ENCODE measurements at places on chromosomes 2 and 18.

GRCh38 chr2:191199929-191200512 is 45.2 kb upstream of the MYO1B start:
- no peak for DNase-seq

DNA sequence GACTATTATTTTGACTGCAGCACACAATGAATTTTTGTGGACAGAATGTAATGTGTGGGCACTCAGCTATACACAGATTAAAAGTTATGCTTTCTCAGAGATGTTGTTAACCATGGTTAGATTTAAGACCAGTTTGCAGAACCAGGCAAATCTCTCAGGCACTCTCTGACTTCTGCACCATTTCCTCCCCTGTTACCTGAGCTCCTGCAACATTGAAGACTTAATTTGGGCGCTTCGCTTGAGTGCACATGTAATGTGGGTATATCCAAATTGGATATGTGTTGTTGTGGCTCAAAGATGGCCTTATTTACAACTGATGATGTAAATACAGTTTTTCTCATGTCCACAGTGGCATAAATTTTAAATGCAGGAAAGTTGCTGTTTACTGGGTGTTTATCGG is 469.4 kb downstream of the PTPRM start:
- DNase-seq, result no peak

DNA sequence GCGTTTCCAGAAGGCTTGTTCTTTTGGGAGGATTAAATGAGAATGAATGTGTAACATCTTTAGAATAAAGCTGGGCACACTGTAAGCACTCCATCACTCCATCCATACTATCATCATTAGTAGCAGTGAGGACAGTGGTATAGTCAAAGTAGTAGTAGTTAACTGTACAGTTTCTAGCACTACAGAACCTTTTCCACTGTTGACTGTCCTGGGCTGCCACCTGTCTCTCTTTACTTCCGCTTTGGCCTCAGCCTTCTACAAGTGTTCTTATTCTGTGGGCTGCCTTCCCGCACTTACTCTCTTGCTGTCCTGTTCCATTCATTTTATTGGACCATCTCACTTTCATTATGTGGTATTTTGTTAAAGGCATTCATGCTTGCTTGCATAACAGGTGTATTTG is 3.3 kb downstream of the SLC9A2 start:
- DNase-seq, result no peak

- no peak for DNase-seq
Measured at GRCh38 chr18:12520442-12520992, 112.8 kb downstream of the PRELID3A start.

DNA sequence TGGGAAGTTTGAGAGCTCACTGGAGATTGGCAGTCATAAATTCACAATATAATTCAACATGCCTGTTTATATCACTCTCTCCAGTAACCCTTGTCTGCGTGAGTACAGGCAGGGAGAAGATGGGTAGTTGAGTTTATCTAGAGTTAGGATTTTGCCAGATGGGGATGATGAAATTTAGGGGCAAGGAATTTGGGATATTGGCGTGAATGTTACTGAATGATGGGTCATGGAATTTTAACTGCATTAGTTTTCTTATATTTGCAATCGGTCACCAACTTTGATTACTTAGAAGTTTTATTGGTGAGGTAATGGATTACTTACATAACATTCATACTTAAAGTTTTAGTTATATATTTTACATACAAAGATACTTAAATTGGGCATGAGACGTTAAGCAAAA is 35.1 kb downstream of the SANBR start:
- DNase-seq, result no peak

DNA sequence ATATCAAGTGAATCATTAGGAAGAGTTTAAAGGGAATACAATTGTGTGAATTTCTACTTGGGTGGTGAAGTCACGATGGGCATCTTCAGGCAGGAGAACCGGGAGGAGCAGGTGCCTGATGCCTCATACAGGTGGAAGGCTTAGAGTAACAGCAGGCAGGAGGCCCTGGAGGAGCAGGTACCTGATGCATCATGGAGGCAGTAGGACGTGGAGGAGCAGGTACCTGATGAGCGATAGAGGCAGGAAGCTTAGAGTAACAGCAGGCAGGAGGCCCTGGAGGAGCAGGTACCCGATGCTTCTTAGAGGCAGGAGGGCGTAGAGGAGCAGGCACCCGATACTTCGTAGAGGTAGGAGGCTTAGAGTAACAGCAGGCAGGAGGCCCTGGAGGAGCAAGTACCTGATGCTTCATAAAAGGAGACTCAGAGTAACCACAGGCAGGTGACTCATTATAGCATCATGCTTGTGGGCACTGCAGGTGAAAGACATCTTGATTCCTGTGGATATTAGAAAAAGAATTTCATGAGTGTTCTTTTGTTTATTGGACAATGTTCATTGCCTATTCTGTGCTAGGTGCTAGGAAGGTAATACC is 133.9 kb downstream of the ATP9B start:
- DNase-seq, result no peak

DNA sequence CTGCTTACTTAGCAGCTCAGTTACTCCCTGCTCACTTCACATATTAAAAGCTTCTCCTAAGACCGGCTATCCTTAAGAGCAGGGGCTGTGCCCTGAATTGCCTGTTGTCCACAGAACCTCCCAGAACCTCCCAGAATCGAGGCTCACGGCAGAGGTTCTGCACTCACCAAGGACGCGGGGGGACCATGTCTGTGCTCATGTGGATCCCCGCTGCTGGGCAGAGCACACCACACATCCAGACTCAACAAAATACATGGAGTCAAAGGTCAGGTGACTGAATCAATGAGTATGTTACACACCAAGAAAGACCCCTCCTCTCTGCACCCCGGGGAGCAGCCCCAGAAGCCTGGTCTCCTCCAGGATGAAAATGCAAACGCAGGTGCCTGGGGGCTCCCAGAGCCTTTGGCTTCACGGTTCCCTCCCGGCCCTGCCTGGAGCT is 149.0 kb downstream of the MBP start:
- no peak for DNase-seq

DNA sequence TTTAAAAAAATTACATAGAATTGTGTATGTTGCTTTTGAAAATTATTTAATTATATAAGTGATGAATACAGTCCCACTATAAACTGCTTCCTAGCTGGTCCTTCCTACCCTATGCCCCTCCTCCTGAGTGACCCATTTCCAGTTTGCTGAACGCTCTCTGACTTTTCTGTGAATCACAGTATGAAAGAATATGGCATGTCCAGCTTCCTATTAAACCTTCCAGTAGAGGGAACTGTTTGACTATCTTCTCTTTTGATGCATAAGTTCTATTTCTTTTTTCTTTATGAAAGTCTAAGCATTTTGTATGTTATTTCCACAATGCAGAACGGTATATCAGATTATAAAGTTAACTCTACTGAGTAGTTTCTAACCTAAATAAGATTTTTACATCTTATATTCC is 41.3 kb downstream of the PSMG2 start:
- no peak for DNase-seq

DNA sequence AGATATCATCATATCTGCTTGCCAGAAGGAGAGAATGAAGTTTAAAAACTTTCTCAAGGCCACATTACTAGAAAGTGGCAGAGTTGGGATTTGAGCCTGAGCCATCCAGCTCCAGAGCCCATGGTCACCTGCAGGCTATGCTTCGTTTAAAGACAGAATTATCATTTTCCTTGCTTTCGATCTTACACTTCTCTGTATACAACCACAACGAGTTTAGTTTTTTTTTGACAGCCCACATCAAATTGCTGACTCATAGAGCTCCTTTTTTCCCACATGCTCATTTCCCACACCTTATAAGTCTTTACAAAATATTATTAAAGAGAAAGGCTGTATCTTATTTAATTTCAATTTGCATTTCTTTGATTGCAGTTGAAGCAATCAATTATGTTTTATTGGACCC is 6.5 kb downstream of the PLEK start:
- no peak for DNase-seq

GRCh38 chr2:238875101-238875470 is 27.2 kb downstream of the TWIST2 start:
- no peak for DNase-seq

- DNase-seq, result no peak
Measured at GRCh38 chr2:161969159-161969558, 104.9 kb downstream of the DPP4 start.

- no peak for DNase-seq
Measured at GRCh38 chr2:134865067-134865787, 26.8 kb downstream of the ACMSD start.

- DNase-seq, result no peak
Measured at GRCh38 chr2:63878486-63878885, 36.8 kb downstream of the UGP2 start.

DNA sequence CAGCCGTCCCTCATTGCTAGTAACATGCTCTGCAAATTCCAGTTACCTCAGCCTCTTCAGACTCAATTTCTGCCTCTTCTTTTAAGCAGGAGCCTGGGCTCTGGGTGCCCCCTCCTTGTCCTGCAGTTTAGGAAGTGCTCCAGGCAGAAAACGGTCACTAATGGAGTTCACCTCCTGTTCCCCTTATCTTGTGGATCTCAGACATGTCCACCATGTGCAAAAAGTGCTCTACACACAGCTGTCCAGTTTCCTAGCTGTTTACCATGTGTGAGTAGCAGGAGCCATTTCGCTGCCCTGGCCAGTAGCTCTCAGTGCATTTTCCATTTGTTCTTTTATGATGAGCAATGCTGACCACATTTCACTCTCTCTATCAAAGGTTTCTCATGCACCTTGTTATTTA is 4.9 kb downstream of the SH3YL1 start:
- no peak for DNase-seq

DNA sequence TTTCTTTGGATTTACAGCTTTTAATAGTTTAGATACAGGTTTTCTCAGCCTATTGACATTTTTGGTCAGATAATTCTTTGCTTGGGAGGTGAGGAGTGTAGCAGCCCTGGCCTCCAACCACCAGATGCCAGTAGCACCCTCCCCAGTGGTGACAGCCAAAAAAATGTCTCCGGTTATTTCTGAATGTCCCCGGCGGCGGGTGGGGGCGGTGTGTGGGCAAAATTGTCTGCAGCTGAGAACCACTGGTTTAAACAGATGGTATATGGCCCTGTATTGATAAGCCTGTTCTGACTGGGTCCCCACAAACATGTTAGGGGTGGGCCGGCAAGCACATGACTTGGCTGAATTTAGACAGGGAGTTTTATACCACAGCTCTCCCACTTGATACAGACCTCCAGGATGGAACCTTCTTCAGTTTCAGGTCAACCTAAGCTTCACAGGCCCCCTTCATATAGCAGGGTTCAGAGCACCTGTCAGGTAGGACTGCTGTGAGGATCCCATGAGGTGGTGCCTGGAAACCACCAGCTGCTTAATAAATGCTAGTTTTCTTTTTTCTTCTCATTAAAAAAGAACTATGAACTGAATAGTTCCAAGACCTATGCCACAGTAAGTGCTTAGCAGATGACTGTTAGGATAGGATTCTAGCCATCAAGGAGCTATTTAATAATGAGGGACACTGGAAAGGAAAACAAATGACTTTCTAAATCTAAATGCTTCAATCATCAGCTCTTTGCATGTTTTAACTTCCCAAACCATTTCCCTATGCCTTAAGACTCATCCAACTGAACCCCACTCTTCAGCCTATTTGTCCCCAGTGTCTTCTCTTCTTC is 18.1 kb downstream of the LPIN2 start:
- DNase-seq, result no peak

GRCh38 chr18:79315596-79315995 is 80.1 kb upstream of the NFATC1 start:
- no peak for DNase-seq

GRCh38 chr2:203492965-203493364 is 42.1 kb downstream of the RAPH1 start:
- no peak for DNase-seq

- DNase-seq, result no peak
Measured at GRCh38 chr2:81583311-81584108, 1279.0 kb upstream of the LRRTM1 start.

DNA sequence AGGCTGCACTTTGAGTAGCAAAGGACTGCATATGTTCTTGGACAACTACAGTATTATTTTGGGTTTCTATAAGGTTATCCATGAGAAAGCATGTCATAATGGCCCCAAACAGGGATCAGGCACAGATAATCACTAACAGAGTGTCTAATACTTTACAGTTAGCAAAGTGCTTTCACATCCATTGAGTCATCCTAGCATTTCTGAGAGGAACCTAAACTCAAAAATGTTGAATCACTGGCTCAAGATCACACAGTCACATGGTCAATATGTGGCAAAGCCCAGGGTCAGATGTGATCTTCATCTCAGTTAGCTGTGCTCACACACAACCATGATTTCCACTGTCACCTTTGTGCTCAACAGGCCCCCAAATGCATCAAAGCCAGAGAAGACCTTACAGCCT is 156.1 kb upstream of the VRK2 start:
- DNase-seq, result no peak

DNA sequence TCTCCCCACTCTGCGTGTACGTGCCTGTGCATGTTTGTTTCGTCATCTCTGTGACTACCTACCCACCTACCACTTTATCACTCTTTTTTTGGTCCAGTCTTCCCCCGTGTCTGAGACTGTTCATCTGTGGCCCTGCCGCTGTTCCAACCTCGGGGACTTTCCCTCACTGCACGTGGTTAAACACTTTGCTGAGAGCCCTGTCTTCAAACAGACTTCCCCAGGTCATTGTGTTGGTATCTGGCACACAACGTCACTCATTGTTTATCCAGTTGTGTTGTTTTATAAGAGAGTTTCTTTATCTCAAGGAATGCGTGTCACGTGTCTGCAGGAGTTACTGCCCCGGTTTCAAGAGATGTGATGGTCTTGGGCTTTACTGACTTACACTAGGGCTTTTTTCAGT is 262.0 kb upstream of the RASGRP3 start:
- no peak for DNase-seq

- no peak for DNase-seq
Measured at GRCh38 chr2:15115776-15116175, 445.4 kb downstream of the NBAS start.

- DNase-seq, result no peak
Measured at GRCh38 chr2:7394195-7394594, 477.0 kb downstream of the RNF144A start.

- DNase-seq, result no peak
Measured at GRCh38 chr2:25129901-25130520, 38.4 kb downstream of the POMC start.

All from GM12878 (cell line).